Subcutaneous adipose tissue (tissue), 4 donors: ENCODE measurements at places on chromosomes 11 and 22. TPM values are rescaled to one million over a fixed set of nuclear protein-coding genes. Genes with fewer than 3 reads are reported as not detected.

HBE1 gene
- not detected for total RNA-seq

OR2AG1 gene
- not detected for total RNA-seq

NCR3LG1 gene
- total RNA-seq, result 3.1 TPM

DTX4 gene
- 7.9 TPM for total RNA-seq

MRGPRX4 gene
- not detected for total RNA-seq

OR4S2 gene
- not detected for total RNA-seq

COPB1 gene
- 122 TPM for total RNA-seq

GGT5 gene
- 60.7 TPM for total RNA-seq

SYCE3 gene
- not detected for total RNA-seq

GLB1L3 gene
- total RNA-seq, result not detected

CBX7 gene
- 74.2 TPM for total RNA-seq

RPS19BP1 gene
- 107 TPM for total RNA-seq

MUC6 gene
- not detected for total RNA-seq

BTG4 gene
- not detected for total RNA-seq

TUG1 gene
- 64.3 TPM for total RNA-seq

MAJIN gene
- total RNA-seq, result not detected

OR51I1 gene
- not detected for total RNA-seq

LIF gene
- total RNA-seq, result 0.82 TPM

HSPB2 gene
- 1.4 TPM for total RNA-seq

ADAMTS15 gene
- 29.6 TPM for total RNA-seq

DKK3 gene
- total RNA-seq, result 34.1 TPM

PARVB gene
- total RNA-seq, result 48.4 TPM

CSF2RB gene
- 11.7 TPM for total RNA-seq

SLC15A3 gene
- total RNA-seq, result 27.7 TPM

TYR gene
- total RNA-seq, result not detected

DENND6B gene
- 2.1 TPM for total RNA-seq

CRACR2B gene
- 13.9 TPM for total RNA-seq

LARGE2 gene
- not detected for total RNA-seq

OR2D2 gene
- total RNA-seq, result not detected

HSCB gene
- total RNA-seq, result 26.0 TPM

SLC22A25 gene
- total RNA-seq, result not detected

ISX gene
- not detected for total RNA-seq

VSIG10L2 gene
- not detected for total RNA-seq

ALDH3B1 gene
- 43.5 TPM for total RNA-seq

PLAAT4 gene
- total RNA-seq, result 9.9 TPM
